ENCODE measurements at places on chromosomes 6 and 20.

DNA sequence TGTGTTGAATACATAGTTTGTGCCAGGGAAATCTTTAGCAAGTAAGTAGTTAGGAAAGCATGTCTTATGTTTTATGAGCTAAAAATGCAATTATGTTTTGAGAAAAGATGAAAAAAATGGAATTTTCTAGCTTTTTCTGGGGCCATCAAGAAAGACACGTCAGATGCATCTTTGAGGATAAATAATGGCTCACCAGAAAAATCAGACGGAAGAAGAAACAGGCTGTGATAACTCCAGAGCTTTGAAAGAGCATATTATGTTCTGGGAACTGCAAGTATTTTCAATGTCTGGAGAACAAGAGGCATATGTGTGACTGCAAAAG, 173.7 kb downstream of the CLVS2 start:
- DNase-seq: no peak

GRCh38 chr6:128739112-128739511, 143.8 kb upstream of the LAMA2 start:
- no peak for DNase-seq

DNA sequence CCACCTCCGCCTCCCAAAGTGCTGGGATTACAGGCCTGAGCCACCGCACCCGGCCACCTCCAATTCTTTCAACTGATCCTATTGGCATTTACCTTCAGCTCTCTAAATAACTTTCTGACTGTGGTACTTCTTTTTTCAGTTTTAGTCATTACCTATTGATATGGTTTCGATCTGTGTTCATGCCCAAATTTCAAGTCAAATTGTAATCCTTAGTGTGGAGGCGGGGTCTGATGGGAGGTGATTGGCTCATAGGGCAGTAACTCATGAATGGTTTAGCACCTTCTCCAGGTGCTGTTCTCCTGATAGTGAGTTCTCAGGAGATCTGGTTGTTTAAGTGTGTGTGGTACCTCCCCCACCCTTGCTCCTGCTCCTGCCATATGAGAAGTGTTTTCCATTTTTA, 140.9 kb downstream of the LPA start:
- no peak for DNase-seq

GRCh38 chr6:4167833-4168232, 32.5 kb upstream of the ECI2 start:
- no peak for DNase-seq

DNA sequence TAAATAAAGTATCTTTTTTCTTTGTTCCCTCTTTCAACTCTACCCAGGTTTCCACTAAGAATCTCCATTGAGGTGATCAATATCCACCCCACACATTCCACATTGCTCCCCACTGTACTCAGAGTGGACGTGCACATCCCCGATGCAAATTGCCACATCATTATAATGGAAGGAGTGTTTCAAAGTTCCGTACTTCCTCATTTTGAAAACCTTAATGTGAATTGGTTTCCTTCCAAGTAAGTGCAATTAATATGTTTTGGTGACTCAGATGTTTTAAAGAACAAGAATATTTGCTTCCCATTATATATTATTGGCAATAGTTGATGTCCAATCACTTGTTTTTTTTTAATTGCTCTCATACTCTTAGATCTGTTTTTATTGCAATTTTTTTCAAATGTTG, 463.6 kb downstream of the HACE1 start:
- no peak for DNase-seq

All from C1 segment of cervical spinal cord (tissue), 14 donors.